HCT116 (cell line): ENCODE measurements at places on chromosomes 4 and X.

GRCh38 chrX:7711167-7711566 is 131.8 kb upstream of the VCX start:
- no peak for DNase-seq

DNA sequence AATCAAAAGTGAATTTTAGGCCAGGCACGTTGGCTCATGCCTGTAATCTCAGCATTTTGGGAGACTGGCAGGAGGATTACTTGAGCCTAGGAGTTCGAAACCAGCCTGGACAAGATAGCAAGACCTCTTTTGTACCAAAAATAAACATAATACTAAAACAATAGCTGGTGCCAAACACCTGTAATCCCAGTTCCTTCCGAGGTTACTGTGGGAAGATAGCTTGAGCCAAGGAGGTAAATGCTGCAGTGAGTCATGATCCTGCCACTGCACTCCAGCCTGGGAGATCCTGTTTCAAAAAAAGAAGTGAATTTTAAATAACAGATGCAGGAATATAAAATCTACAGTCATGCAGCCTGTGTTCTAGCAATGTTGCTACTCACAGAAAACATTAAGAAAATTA is 488.3 kb downstream of the PPARGC1A start:
- DNase-seq: no peak

DNA sequence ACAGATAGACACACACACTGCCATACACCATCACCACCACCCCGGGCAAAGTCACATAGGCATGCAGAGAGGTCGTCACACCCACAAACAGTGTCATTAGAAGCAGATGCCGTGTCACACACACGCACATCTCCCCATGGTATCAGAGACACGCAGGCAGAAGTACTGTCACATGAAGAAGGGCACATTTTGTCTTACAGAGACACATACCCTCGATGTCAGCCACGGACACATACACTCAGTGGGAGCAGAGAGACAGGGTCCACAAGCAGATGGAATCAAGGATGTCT is 3.3 kb downstream of the NALF2 start:
- DNase-seq: no peak

- DNase-seq: no peak
Observed at GRCh38 chr4:101292214-101292613, 55.1 kb downstream of the PPP3CA start.

DNA sequence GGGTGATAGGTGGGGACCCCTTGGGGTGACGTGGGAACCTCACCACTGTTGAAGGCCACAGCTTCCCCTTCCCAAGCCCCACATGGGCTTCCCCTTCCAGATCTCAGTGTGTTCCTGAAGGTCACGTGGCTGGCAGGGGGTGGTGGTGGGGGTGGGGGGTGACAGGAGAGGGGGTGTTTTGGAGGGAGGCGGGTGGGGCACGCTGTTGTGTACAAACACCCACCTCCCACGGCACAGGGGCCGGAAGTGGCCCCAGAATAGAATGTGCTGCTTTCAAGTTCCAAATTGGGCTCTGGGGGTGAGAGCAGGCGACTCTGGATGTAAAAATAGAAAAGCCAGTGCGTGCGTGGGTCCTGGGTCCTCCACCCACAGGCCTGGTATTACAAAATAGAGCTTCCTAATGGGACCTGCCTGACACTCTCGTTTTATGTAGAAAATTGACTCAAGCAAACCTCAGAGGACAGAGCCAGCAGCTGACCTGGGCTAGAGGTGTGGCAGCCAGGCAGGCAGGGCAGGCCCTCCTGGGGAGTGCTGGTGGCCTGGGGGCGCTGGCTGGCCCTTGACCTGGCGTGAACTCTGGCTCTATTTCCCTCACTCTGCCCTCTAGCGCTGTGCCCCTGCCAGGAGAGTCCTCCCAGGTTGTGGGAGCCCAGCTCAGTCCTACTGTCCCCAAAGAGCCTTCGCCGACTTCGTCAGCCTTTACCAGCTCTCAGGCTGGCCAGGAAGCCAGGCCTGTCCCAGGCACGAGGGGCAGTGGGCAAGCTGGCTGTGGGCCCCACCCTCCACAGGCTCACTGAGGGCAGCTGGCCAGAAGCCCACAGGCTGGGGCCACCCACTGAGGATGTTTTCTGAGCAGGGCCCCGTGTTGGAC is 5.4 kb upstream of the SH3BP2 start:
- DNase-seq: no peak

DNA sequence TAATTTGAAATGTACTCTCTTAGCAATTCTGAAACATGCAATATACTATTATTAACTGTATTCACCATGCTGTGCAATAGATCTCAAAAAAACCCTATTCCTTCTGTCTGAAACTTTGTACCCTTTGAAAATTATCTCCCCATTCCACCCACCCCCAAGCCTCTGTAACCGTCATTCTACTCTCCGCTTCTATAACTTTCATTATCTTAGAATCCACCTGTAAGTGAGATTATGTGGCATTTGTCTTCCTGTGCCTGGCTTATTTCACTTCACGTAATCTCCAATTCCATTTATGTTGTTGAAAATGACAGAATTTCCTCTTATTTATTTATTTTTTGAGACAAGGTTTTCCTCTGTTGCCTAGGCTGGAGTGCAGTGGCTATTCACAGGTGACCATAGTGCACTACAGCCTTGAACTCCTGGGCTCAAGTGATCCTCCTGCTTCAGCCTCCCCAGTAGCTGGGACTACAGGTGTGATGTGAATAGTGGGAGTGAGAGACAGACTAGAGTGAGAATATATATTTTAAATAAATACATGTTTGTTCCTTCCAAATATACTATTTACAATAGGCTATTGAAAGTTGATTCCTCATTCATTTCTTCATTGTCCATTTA is 30.5 kb downstream of the VSIG4 start:
- no peak for DNase-seq

DNA sequence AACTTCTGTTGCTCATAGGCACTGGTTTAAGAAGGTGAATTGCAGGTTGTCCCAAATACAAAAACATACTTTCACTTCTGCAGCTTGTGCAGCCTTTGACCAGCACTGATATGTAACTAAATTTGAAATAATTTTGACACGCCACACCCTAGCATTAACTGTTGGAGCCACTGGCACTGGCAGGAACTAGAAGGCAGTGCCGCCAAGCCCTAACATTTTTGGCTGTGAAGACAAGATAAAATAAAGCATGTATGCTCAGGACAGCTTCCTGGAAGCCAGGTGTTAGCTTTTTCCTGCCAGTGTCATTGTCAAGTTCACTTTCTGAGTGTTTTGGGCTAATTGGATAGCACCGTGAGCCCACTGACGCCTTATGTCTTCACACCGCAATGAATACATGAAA is 65.3 kb upstream of the FBXW7 start:
- DNase-seq: no peak

- DNase-seq: no peak
Observed at GRCh38 chr4:128582427-128582870, 227.1 kb upstream of the JADE1 start.

DNA sequence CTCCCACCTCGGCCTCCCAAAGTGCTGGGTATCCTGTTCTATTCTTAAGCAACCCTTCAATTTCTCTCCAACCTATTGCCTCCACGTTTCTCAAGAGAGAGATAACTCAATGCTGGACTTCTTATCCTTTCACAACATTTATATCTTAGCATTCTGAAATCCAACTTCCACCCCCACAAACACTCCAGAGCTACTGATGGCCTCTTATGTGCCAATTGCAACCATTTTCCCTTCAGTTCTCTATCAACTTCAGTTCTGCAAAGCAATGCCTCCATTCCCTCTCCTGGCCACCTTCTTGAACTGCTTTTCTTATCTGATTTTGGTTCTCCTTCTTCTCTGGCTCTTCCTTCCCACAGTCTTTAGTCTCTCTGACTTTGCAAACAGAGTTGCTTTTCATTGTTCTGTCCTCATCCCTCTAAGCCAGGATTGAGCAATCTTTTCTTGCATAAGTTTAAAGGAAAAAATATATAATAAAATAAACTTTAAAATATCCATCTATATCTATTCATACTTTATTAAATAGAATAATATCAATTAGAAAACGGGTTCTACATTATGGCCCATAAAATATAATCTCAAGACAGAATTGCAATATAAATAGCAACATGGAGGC is 3.6 kb upstream of the STBD1 start:
- DNase-seq: no peak

DNA sequence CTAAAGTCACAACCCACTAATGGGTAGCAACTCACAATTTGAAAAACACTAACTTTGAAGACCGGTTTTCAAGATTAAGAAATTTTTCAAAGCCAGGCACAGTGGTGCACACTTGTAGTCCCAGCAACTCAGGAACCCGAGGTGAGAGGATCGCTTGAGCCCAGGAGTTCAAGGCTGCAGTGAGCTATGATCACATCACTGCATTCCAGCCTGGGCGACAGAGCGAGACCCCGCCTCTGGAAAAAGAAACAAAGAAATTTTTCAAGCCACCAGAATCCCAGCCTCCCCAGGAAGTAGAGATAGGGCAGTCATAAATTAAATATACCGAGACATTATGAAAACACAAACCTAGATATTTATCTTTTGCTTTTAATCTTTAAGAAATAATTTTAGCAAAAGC is 13.0 kb downstream of the SMARCA1 start:
- DNase-seq: no peak

- no peak for DNase-seq
Observed at GRCh38 chr4:55834086-55834795, 14.7 kb downstream of the EXOC1L start.

DNA sequence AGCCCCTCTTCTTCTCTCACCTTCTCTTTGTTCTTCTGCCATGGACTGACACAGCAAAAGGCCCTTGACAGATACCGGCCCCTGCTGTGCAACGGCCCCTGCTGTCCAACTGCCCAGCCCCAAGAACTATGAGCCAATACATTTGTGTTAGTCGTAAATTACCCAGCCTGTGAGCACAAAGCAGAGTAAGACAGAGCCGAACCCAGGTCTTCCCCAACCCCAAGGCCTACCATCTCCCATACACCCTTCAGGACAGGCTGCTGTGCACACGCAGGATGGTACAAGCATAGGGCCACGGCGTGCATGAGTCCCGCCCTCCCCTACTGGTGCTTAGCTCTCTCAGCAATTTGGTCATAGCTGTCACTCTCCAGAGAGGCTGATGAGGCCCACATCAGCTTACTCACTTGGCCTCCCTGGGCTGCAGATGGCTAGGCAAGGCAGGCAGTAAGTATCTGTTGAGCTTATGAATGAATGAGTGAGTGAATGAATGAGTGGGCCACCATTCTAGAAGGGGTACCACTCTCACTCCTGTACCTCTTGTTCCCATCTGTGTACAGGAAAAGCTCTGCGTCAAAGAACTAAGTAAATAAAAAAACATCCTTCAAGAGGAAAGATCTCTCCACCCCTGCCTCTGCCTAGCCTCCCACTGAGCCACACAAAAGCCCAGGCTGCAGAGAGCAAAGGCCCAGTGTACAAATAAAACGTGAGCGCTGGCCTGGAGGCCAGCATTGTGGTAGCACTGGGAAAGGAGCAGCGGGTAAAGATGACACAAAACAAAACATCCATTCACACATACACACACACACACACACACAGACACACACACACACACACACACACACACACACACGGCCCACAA is 13.9 kb downstream of the WDR1 start:
- no peak for DNase-seq

- peak; percentile 47 for DNase-seq
Observed at GRCh38 chr4:147843162-147843561, 111.3 kb downstream of the ARHGAP10 start.

DNA sequence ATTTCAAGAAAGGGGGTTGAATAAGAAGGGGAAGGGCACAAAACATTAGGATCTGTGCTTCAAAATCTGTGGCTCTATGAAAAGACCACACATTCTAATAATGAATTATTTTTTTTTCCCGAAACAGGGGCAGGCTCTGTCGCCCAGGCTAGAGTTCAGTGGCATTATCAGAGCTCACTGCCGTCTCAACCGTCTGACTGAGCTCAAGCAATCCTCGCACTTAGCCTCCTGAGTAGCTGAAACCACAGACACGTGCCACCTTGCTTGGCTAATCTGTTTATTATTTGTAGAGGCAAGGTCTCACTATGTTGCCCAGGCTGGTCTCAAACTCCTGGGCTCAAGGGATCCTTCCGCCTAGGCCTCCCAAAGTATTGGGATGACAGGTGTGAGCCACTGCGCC is 33.4 kb downstream of the ACSL1 start:
- DNase-seq: no peak

DNA sequence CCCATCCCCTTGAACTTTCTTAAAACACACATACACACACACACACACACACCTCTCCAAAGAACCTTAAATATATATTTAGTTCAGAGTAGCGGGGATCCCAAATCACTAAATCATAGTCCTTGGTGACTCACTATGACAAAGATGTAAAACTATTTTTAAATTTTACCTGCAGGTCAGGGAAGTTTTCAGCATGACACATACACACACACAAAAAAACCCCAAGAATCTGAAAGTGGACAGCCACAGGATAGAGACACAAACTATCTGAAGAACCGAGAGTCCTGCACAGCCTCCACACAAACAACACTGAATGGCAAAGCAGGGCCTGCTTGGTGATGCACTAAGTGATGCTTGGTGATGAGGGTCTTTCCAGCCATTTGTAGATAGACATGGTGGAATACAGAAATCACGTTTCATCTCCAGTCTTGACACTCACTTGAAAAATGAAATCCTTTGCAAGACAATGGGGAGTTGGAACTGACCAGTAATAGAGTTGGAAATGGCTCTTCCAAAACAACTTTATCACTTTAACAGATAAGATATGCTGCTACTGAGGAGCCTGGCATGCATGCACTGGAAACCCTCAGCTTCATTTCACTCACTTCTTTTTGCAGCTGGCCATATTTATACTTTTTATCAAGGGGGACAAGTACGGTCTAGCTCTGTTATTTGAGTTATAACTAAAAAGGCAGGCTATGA is 307.3 kb downstream of the RAPGEF2 start:
- DNase-seq: no peak

GRCh38 chr4:56844802-56845580 is 23.5 kb upstream of the SPINK2 start:
- no peak for DNase-seq
